ENCODE measurements at places on chromosomes 11 and 22.
A peak's percentile ranks its signal among the peaks of the same experiment; 100 is the strongest.

GRCh38 chr11:3205261-3206155 is 13.1 kb downstream of the MRGPRG start:
- no peak for DNase-seq

- no peak for DNase-seq
These were observed 33.6 kb downstream of the TMEM184B start for GRCh38 chr22:38239101-38239761.

DNA sequence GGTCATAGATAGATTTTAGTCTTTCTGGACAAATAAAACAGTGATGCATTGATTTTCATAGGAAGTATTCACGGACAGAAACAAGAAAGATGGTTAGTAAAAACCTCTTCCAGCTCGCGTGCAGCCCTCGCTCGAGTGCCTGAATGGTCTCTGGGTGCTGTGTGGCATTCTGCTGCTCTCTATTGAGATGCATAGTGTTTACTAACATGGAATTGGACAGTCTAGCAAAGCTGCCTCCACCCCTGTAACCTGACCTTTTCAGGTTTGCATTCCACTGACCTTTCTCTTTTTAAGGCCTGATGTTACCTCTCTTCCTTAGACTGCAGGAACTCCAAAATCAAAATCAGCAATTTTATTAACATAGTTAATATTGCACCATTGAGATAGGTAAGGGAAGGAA is 643.4 kb downstream of the JRKL start:
- DNase-seq, result no peak

- peak; percentile 86 for DNase-seq
These were observed 18.4 kb downstream of the NEAT1 start for GRCh38 chr11:65440831-65441499.

- DNase-seq, result no peak
These were observed 446.8 kb downstream of the TMEM135 start for GRCh38 chr11:87484566-87484965.

DNA sequence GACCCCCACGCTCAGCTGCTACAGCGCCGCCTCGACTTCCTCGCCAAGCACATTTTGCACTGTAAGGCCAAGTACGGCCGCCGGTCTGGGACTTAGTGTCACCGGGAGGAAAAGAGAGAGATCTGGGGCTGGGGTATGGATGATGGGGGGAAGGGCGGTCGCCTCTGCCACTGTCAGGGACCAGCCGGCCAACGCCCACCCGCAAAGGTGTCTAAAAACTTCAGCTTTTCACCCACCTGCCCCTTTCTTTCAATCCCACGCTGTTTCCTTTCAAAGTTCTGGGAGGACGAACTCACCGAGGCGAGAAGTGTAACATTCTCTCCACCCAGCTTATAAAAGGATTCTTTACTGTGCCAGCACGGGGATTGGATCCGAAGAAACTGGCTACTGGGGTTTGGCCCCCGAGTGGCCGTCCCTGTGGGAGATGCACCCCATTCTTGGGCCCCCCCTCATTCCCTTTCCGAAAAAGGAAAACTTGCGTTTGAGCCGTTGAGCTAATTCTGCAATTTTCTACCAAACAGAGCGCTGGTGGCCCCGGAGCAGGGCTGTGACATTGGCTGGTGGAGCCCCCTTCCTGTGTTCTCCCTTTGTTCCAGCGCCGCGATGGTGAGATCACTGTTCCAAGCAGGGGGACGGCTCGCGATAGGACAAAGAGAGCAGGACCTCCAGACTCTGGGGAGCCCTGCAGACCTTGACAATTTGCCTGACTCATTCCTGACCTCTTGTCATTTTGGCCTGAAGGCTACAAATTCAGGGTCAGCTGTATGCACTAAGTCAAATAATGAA is 1.8 kb downstream of the FJX1 start:
- peak; percentile 20 for DNase-seq

GRCh38 chr11:94550513-94550912 is 6.8 kb downstream of the FUT4 start:
- DNase-seq, result no peak

GRCh38 chr22:19344420-19344819 is 52.9 kb upstream of the CLTCL1 start:
- no peak for DNase-seq

DNA sequence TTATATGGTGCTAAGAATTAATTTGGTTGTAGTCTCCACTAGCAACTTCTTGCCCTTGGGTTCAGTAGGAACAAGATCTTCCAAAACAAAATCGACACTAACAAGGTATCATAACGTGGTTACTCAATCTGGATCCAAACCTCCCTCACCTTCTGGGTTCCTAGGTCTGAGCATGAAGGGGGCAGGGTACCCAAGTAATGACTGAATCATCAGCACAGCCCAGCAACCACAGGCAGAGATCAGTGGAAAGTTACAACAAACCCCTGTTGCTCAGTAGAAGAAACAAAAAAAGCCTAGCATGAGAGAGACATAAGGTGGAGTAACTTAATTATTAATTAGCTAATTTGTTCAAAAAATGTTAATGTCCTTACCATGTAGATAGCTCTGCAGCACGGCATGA is 221.4 kb downstream of the BLID start:
- no peak for DNase-seq

DNA sequence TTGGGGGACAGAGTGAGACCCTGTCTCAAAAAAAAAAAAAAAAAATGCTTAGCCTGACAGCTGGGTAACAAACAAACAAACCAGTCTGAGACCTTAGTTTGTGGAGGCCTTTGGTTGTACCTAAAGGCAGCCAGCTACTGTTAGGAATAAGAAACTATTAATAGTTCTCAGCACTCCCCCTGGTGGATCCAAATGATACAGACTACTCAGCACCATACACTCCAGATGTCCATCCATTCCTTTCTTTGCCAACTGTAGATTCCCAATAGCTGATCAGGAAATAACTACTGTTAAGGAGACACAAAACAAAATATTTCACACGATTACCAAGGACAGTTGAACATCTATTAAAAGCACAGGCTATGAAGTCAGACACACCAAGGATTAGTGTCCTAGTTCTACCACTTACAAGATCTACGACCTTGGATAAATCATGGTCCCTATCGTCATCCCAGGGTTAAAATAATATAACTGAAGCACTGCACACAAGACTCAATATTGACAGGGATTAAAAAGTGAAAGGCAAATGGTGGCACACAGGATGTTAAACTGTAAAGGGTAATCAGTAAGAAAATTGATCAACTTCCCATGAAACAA is 17.2 kb downstream of the CLDN25 start:
- no peak for DNase-seq

DNA sequence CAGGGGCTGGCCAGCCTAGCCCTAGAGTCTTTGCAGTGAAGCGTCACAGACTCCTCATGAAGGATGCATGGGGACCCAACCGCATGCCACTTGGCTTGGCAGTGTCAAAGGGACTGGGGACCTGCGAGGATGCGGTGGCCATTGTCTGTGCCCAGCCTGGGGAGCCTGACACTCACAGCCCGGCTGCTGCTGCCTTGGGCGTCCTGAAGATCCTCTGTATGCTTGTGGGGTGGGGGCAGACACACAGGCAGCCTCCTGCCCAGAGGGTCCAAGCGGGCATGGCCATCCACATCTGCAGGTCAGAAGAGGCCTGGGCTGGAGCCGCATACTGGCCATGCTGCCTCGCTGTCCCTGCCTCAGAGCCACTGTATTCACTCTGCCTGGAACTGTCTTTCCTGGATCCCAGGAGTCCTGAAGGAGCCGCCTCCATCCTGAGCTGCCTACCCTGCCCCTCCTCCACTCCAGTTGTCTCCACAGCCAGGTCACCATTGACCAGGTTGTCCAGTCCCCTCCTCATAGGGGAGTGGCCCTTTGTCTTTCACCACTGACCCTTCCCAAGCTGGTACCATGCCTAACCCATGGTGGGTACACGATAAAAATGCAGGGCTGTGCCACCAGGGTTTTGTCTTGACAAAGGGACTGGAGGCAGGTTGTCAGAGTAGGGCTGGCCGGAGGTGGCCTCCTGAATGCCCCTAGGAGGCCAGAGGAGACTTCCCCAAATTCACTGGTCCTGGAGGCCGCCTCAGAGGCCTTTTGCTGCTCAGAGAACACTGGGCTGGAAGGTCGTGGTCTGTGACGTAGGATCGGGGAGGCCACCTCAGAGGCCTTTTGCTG is 107.0 kb downstream of the KCNQ1OT1 start:
- DNase-seq, result no peak

GRCh38 chr11:133399855-133400625 is 132.3 kb downstream of the OPCML start:
- DNase-seq, result no peak

DNA sequence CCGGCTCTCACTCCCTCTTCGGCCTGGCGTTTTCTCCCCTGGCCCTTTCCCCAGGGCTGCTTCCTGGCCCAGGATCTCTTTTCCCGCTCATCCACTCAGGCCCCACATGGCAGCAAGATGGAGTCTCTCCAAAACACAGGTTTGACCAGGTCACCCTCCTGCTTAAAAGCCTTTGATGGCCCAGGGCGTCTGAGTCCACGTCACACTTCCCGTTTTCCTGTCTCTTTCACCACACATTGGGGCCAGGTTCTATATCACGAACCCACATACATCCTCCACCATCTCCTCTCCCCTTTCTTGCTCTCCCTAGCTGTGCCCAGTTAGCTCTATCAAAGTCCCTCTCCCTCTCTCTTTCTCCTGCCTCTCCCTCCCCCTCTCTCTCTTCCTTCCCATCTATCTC is 7.8 kb upstream of the LRRC32 start:
- DNase-seq, result no peak

DNA sequence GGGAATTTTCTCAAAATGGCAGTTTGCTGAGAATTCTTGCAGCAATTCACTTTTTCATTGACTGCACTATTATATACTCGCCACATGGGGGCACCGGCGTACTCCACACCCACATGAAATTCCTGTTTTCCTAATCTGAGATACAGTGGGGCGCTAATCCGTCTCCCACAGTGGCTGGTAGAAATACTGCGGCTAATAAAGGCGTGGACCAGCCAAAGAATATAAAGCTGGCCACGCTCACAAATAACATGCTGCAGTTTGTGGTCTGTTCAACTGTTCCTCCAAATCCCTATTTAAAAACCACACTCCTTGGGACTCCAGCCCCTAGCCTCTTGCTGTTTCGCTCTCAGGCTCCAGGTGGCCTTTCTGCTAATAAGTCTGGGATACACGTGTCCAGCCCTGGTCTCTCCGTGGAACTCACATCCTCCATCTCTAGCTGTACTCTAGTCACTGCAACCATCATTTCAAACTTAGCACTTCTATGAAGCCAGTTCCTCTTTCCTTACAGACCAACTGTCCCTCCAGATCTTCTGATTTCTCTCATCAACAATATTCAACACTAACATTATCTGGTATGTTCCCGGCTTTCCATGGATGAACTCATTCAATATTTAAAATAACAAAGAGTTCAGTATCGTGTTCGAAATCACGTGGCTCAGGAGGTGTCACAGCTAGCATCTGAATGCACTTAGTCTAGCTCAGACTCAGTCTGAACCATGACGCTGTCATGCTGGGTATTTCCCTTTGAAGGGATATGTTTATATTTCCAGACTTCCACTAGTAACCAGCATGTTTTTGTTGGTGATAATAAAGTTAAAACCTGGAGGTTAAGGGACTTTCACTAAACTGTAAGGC is 22.0 kb downstream of the TBRG1 start:
- no peak for DNase-seq

- DNase-seq, result no peak
These were observed 23.0 kb upstream of the ZC3H12C start for GRCh38 chr11:110070176-110070575.

DNA sequence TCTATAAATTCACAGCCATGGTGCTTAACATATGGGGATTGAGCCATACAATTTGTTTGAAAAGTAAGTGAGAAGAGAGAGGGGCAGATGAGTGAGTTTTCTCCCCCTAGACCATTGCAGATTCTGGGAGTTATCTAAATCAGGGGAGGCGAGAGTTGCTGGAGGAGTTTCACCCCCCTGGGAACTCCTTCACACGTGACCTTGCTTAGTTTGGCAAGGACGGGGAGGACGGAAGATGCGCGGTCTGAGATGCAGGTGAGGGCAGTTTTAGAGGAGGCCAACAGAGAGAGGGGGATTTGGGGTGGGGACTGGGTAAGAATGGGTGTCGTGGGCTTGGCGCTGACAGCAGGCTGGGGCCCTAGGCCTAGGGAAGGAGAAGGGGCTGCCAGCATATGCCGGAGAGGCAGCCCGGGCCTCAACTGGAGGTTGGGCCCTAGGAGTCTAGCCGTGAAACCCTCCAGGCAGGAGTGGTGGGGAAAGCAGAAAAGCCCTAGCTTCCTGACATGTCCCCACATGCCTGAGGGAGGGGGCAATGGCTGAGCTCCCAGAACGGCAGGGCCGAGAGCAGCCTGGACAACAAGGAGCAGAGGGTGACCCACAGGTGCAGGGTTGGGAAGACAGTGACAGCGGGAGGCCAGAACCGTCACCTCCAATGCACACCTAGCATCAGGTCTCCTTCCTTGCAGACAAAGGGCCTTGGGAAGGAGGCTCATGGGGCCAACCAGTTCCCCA is 63.9 kb downstream of the ELFN2 start:
- no peak for DNase-seq

DNA sequence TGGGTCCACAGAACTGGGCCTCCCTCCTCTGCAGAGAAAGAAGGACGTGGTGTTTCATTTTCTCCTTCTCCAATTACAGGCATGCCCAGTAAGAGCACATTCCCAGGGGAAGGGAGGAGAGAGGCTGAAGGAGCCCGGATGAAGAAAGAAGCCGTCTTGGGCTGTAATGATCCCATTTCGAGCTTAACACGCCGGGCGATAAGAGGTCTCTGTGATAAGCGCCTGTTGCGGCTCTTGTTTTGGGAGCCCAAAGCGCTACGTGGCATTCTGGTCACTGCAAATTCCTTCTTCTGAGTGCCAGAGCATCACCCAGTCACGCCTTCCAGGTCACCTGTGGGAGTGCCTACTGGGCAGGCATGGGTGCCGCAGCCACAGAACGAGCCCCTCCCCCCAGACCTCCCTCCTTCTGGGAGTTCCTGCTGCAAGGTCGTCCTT is 57.5 kb downstream of the ANO1 start:
- DNase-seq, result no peak

DNA sequence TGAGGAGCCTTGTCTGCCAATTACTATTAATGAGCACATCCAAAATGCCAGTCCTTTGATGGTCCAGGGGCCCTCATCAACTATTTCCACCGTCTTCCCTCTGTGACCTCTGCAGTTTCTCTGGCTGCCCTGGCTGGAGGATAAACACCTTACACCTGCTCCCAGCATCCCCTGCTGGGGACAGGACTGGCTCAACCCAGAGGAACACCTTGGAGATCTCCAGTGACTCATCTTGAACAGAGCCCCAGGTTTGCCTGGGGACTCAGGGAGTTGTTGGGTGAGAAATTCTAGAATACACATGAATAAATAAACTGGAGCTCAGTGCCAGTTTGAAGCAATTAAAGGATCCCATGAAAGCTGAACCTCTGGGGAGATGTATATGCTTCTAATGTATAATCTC is 24.0 kb upstream of the ELF5 start:
- DNase-seq, result no peak

- no peak for DNase-seq
These were observed 53.9 kb upstream of the PARVG start for GRCh38 chr22:44126807-44127206.

- DNase-seq, result no peak
These were observed 57.9 kb downstream of the NECTIN1 start for GRCh38 chr11:119671051-119671450.

GRCh38 chr11:35425603-35426212 is 6.3 kb upstream of the SLC1A2 start:
- DNase-seq, result no peak

GRCh38 chr11:2991452-2992233 is 486 bp downstream of the NAP1L4 start:
- DNase-seq, result no peak

GRCh38 chr22:38171927-38172831 is 9.5 kb downstream of the PLA2G6 start:
- no peak for DNase-seq
